D341Med (cell line): ENCODE measurements at places on chromosomes 2 and 18.

DNA sequence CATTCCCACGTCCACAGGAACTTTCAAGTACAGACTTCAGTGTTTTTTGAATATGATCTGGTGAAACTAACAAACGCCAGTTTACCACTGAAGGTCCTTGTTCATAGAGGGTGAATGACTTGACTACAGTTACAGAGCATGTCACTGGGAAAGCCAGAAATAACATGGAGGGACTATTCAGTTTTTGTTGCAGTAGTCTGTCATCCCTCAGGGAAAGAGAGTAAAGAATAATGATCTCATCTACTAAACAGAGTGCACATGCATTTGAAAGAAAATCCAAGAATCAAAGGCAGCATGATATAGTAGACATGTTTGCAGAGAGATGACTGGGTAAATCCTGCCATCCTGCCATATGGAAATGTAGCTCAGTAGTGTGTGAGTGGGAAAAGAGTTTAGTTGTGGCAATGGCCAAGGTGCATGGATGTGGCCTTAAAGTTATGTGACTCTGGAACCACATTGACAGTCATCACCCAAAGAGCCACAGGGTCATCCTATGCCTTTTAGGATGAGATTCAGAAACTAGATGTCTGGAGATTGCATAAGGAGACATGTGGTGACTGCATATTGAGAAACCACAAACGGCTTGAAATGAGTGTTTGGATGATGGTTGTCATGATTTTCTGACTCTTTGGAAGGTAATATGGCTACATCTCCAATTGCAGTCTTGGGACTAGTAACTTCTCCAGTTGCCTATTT lies 125.3 kb upstream of the ZEB2 start:
- DNase-seq = no peak

DNA sequence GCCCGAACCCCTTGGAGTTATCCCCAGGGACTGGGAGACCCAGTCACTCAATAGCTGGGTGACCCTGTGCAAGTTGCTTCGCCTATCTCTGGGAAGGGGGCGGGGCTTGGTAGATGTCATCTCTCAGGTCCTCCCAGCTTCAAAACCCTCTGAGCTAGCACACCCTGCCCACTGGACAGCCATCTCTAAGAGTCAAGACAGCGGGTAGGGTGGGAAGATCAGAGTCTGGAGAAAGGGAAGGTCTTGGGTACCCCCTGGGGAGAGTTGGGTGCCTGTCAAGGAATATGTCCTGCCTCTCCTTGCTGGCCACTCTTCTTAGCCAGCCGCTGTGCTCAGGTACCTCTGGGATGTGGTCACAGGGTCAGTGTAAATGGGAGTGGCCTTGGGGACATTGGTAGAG lies 8.0 kb downstream of the GLI2 start:
- peak; percentile 3 for DNase-seq

GRCh38 chr2:222731201-222731621 lies 59.8 kb downstream of the MOGAT1 start:
- no peak for DNase-seq

DNA sequence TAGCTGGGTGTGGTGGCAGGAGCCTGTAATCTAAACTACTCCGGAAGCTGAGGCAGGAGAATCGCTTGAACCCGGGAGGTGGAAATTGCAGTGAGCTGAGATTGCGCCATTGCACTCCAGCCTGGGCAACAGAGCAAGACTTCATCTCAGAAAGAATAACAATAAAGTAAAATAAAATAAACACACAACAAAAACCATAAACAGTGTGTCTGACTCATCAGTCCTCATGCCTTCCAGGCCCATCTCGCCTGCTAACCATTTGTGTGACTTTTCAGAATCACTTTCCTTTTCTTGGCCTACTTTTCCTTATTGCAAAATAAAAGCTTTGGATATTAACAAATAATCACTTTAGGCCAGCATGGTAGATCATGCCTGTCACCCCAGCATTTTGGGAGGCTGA lies 42.0 kb upstream of the ASXL2 start:
- DNase-seq = no peak

GRCh38 chr2:74884118-74884762 lies 50.3 kb downstream of the HK2 start:
- DNase-seq = no peak
